Neural progenitor cell (in vitro differentiated cells): ENCODE measurements at places on chromosomes 6 and 20. TPM values are rescaled to one million over a fixed set of nuclear protein-coding genes. Genes with fewer than 3 reads are reported as not detected.
A peak's percentile ranks its signal among the peaks of the same experiment; 100 is the strongest.

- no peak overlapping the region for H3K27ac ChIP-seq
- H3K4me3 ChIP-seq = no peak overlapping the region
- no peak for DNase-seq
- H3K4me1 ChIP-seq = no peaks in the 10 kb centered on the region
- no peaks in the 10 kb centered on the region for H3K27me3 ChIP-seq
- H3K36me3 ChIP-seq = no peaks in the 10 kb centered on the region
Measured at GRCh38 chr20:25495189-25495824, 87.8 kb downstream of the GINS1 start.

DNA sequence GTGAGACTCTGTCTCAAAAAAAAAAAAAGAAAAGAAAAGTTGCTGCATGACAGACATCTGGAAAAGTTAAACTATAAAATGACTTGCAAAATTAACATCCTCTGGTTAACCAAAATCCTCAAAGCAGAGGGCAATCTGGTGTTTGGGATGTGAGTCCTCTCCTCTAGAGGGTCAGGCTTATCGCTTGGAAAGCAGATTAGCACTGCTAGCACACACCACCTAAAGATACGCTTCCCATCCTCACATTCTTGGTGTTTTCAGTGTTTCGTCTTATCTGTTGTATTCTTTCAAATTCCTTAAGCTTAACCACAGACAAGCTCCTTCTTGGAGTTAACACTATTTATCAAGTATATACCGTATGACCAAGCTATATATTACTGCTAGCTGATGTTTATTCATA, 198.0 kb downstream of the SOX4 start:
- no peaks in the 10 kb centered on the region for H3K36me3 ChIP-seq
- no peaks in the 10 kb centered on the region for H3K4me1 ChIP-seq
- DNase-seq = no peak
- no peak overlapping the region for H3K27ac ChIP-seq
- no peak overlapping the region for H3K4me3 ChIP-seq

GRCh38 chr6:106165885-106166485, 79.8 kb downstream of the PRDM1 start:
- DNase-seq = no peak
- H3K4me3 ChIP-seq = no peak overlapping the region
- no peaks in the 10 kb centered on the region for H3K36me3 ChIP-seq
- peaks cover 50% of the 10 kb centered on the region for H3K4me1 ChIP-seq
- no peak overlapping the region for H3K27ac ChIP-seq

Gene HDGFL1
- total RNA-seq = not detected in 2 replicates

Gene FGD2
- 0.06 and 0.12 TPM in 2 replicates for total RNA-seq

- H3K36me3 ChIP-seq = no peaks in the 10 kb centered on the region
- no peak for DNase-seq
- no peak overlapping the region for H3K4me3 ChIP-seq
- H3K27ac ChIP-seq = no peak overlapping the region
- H3K27me3 ChIP-seq = no peaks in the 10 kb centered on the region
Measured at GRCh38 chr6:126643352-126643751, 303.4 kb downstream of the CENPW start.

Gene APOM
- total RNA-seq = 2.6 and 4.2 TPM in 2 replicates

DNA sequence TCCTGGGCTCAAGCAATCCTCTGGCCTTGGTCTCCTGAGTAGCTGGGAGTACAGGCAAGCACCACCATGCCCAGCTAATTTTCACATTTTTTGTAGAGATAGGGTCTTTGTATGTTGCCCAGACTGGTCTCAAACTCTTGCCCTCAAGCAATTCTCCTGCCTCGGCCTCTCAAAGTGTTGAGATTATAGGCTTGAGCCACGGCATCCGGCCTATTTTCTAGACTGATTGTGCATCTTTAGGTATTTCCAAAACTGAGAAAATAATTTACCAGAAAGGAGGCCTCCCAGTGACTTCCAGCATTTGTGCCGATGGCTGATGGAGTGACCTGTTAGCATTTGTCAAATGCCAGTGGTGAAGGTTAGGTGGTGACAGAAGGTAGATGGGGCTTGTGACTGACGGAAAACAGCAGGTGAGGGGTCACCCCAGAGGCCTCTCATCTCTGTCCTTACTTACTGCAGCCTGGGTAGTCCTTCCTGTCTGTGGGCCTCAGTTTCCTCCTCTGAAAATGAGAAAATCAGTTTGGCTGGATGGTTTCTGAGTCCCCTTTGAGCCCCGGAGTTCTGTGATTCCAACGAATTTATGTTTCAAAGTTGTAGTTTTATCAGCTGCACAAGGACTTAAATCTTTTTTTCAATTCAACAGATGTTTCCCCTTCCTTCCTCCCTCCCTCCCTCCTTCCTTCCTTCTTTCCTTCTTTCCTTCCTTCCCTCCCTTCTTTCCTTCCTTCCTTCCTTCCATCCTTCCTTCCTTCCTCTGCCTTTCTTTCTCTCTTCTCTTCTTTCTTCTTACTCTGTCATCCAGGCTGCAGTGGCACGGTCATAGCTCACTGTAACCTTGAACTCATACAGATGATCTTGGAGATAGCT, 53.5 kb downstream of the TGM2 start:
- H3K4me3 ChIP-seq = no peak overlapping the region
- H3K4me1 ChIP-seq = no peaks in the 10 kb centered on the region
- no peaks in the 10 kb centered on the region for H3K27me3 ChIP-seq
- no peak for DNase-seq

DNA sequence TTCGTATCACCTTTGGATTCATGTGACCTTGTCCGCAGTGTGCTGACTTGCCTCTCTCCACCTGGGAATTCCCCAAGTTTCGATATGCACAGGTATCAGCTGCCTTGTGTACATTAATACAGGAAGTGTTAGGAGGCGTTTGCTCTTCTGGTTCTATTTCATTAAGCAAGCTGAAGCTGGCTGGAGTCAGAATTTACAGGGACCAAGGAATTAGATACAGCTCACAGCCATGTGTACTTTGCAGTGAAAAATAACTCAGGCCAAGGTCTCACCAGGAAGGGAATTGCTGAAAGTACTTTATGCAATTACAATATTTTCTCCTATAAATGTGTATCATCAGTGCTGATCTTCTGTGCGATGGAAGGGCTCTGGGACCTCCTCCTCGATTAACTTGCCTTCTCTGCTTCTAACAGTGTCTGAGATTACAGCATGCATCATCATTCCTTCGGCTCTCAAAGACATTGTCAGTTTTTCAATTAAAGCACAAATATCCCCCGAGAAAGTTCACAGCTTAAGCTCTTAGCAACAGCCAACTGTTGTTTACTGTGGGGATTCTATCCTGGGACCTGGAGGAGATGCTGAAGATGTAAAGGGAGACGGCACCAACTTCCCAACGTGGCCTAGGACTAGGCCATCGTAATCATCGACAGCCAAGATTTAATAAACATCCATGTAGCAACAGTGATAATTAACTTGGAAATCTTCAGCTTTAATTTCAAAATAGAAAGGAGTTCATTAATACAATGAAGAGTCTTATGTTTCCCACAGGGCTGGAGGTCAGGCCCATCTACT, 13.8 kb upstream of the TIAM2 start:
- DNase-seq = no peak
- H3K36me3 ChIP-seq = no peaks in the 10 kb centered on the region
- no peak overlapping the region for H3K4me3 ChIP-seq

GRCh38 chr6:68559070-68559469, 76.0 kb upstream of the ADGRB3 start:
- H3K27ac ChIP-seq = no peak overlapping the region
- H3K36me3 ChIP-seq = no peaks in the 10 kb centered on the region
- DNase-seq = no peak
- H3K4me1 ChIP-seq = no peaks in the 10 kb centered on the region

DNA sequence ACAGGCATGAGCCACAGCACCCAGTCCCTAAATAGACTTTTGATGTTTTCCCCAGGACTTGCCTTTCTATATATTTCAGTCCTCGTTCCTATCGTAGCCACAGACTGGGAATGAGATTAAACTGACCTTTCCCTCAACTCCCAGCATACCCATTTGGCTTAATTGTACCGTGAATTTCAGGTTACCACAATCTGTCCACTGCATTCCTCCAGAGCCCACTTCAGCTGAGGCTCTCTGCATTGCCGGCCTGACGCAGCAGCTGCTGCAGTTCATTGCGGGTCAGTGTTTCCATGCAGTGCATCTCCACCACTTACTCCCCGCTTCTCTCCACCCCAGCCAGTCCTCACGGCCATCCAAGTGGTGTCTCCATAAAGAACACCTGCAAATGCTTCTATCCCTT, 103.1 kb upstream of the RIN2 start:
- H3K36me3 ChIP-seq = no peaks in the 10 kb centered on the region
- no peak overlapping the region for H3K4me3 ChIP-seq
- no peak for DNase-seq
- H3K27me3 ChIP-seq = no peaks in the 10 kb centered on the region
- no peaks in the 10 kb centered on the region for H3K4me1 ChIP-seq

Gene CHRNA4
- total RNA-seq = 0.68 TPM in 1 of 2 replicates, not detected in the other

GRCh38 chr6:30487926-30488325, 1.4 kb upstream of the HLA-E start:
- no peaks in the 10 kb centered on the region for H3K36me3 ChIP-seq
- peaks cover 39% of the 10 kb centered on the region for H3K27me3 ChIP-seq
- peak; percentile 27 for DNase-seq
- H3K4me3 ChIP-seq = no peak overlapping the region

- H3K4me1 ChIP-seq = no peaks in the 10 kb centered on the region
- DNase-seq = no peak
- H3K27me3 ChIP-seq = peaks cover 33% of the 10 kb centered on the region
- no peaks in the 10 kb centered on the region for H3K36me3 ChIP-seq
- H3K27ac ChIP-seq = no peak overlapping the region
Measured at GRCh38 chr20:56428881-56429280, 16.8 kb downstream of the CASS4 start.

DNA sequence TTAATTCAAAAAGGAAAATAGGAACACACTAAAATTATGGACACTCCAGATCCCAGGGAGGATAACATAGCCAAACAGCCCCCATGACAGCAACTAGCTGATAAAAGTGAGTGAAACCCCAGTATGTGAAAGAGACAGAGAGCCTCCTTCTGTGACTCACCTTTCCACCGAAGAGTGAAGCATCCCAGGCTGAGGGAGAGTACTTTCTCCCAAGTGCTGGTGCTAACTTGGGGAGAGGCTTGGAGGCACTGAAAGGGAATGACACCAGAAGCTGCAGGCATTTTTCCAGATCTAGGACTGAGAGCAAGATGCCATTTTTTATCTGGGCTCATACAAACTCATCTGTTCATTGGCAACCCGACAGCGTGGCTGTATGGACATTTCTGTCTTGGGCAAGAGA, 339.8 kb downstream of the HTR1B start:
- no peaks in the 10 kb centered on the region for H3K27me3 ChIP-seq
- no peak overlapping the region for H3K4me3 ChIP-seq
- H3K27ac ChIP-seq = no peak overlapping the region
- DNase-seq = no peak
- H3K36me3 ChIP-seq = no peaks in the 10 kb centered on the region

DNA sequence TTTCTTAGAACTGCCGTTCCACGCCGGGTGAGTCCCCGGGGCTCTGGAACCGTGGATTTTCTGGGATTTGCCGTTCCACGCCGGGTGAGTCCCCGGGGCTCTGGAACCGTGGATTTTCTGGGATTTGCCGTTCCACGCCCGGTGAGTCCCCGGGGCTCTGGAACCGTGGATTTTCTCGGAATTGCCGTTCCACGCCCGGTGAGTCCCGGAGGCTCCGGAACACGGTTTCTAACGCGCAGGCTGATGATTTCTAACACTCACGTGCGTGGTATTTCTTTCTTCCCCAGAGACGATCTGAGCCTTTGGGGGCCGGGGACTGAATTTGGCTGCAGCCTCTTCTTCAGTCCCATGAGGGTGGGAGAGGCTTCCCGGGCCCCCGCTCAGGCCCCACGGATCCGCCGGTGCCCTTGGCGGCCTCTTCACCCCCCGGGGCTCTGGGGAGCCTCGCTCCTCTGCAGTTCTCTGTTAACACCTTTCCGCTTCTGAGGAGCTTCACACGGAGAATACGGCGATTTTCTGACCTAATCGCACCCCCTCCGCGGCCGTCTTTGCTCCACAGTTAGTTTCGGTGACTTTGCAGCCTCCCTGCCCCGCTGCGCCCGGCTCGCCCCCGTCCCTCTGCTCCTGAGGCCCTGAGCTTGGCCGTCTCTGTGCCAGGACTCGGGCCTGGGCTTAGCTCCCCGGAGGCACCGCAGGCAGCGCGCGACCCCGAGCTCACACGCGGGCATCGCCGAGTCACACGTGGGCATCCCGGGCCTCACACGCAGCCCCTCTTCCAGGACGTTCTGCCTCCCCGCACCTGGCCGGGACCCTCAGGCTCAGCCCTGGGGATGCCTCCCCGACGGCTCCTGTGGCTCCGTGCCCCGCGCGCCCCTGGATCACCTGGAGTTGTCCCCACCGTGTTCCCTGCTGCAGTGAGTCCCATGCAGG, 7.2 kb upstream of the KIF25 start:
- no peaks in the 10 kb centered on the region for H3K27me3 ChIP-seq
- H3K27ac ChIP-seq = no peak overlapping the region
- peak; percentile 31 for DNase-seq
- H3K4me3 ChIP-seq = no peak overlapping the region
- no peaks in the 10 kb centered on the region for H3K4me1 ChIP-seq
- no peaks in the 10 kb centered on the region for H3K36me3 ChIP-seq

GRCh38 chr6:123940551-123940950, 136.9 kb downstream of the NKAIN2 start:
- H3K36me3 ChIP-seq = no peaks in the 10 kb centered on the region
- H3K4me3 ChIP-seq = no peak overlapping the region
- H3K4me1 ChIP-seq = no peaks in the 10 kb centered on the region
- no peak overlapping the region for H3K27ac ChIP-seq
- no peaks in the 10 kb centered on the region for H3K27me3 ChIP-seq
- no peak for DNase-seq

- DNase-seq = no peak
- H3K27ac ChIP-seq = no peak overlapping the region
- H3K4me3 ChIP-seq = no peak overlapping the region
- peaks cover 33% of the 10 kb centered on the region for H3K4me1 ChIP-seq
Measured at GRCh38 chr6:170237999-170238740, 52.7 kb downstream of the DLL1 start.

Gene EPHA7
- 47.6 and 80.7 TPM in 2 replicates for total RNA-seq

- H3K4me3 ChIP-seq = no peak overlapping the region
- H3K27me3 ChIP-seq = no peaks in the 10 kb centered on the region
- DNase-seq = peak; percentile 11
- no peaks in the 10 kb centered on the region for H3K4me1 ChIP-seq
Measured at GRCh38 chr6:17589406-17590096, 10.6 kb upstream of the FAM8A1 start.

- H3K4me1 ChIP-seq = no peaks in the 10 kb centered on the region
- H3K4me3 ChIP-seq = no peak overlapping the region
- no peaks in the 10 kb centered on the region for H3K27me3 ChIP-seq
- no peak for DNase-seq
- H3K27ac ChIP-seq = no peak overlapping the region
Measured at GRCh38 chr6:163466839-163467390, 52.4 kb downstream of the QKI start.

DNA sequence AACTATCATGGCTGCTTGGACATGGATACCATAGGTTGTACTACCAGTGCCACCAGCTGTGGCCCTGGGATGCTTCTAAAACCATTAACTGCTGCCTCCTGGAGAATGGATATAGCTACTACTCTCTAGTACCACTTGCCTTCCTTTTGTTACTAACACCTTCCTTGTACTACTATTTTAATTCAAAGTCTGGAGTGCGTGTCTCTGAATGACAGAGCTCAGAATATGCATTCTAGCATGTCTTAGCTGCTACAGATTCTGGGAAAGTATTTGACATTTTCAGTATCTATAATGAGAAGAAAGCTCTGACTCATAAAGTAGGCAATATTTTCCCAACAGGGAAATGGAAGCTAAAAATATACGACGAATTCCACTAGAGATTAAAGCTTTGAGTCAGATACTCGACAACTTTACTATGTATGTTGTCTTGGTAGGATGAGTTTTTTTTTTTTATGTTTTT, 112.3 kb downstream of the PFDN4 start:
- H3K36me3 ChIP-seq = no peaks in the 10 kb centered on the region
- H3K4me1 ChIP-seq = no peaks in the 10 kb centered on the region
- H3K27me3 ChIP-seq = no peaks in the 10 kb centered on the region
- no peak overlapping the region for H3K27ac ChIP-seq
- H3K4me3 ChIP-seq = no peak overlapping the region

Gene CDH26
- total RNA-seq = 0.09 TPM in 1 of 2 replicates, not detected in the other
